ENCODE measurements at places on chromosomes 5 and 9.
A peak's percentile ranks its signal among the peaks of the same experiment; 100 is the strongest.

- DNase-seq = peak; percentile 28
Measured at GRCh38 chr9:76905791-76906646, at the start of gene PRUNE2. Gene PRUNE2 (minus strand): TSS chr9:76906114. CDS start chr9:76905963, 151 bp downstream.

GRCh38 chr9:29656641-29657406 lies 2083.5 kb upstream of the C9orf72 start:
- DNase-seq = no peak

DNA sequence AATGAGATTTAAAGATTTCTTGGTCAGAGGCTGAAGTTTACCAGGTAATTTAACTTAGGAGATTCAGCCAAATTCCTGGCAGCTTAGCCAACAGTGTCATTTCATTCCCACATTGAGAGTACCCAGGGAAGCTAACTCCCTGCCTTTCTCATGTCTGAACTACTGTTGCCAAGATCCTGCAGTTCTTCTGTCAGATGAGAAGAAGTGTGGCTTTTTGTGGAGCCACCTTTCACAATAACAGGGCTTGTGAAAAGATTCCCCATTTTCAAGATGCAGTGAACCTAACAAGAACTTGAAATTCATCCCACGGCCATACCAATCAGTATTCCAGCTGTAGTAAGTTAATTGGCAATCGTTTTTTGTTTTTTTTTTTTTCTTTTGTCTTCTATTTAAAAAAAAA lies 176.4 kb downstream of the XRCC4 start:
- no peak for DNase-seq

- no peak for DNase-seq
Measured at GRCh38 chr5:179534431-179534830, 15.9 kb upstream of the RUFY1 start.

GRCh38 chr5:10354048-10354872 lies 765 bp downstream of the MARCHF6 start:
- peak; percentile 33 for DNase-seq

- DNase-seq = no peak
Measured at GRCh38 chr5:88518131-88519016, 249.7 kb upstream of the TMEM161B start.

- no peak for DNase-seq
Measured at GRCh38 chr5:78930721-78931120, 54.4 kb downstream of the ARSB start.

GRCh38 chr5:58156973-58157701 lies 302.7 kb downstream of the PLK2 start:
- peak; percentile 16 for DNase-seq

- no peak for DNase-seq
Measured at GRCh38 chr9:117412006-117412715, 2.7 kb downstream of the ASTN2 start.

GRCh38 chr9:110260911-110261310 lies 4.6 kb upstream of the TXN start:
- DNase-seq = no peak

DNA sequence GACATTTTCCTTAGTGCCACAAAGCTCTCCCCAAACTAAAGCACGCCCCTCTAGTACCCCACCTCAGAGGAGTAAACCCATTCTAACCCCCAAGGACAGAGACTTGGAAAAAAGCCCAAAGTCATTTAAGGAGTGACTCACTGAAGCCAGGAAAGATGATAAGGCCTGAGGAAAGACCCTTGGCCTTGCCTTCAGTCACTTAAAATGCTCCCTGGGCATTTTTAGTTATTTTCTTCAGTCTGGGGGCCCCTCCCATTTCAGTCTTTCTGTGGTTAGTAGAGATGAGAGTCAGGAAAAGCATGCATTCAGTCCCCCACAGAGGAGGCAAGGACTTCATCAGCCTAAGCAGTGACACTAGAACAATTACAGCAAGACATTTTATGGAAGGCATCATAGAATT lies 13.7 kb upstream of the TLX3 start:
- DNase-seq = no peak

DNA sequence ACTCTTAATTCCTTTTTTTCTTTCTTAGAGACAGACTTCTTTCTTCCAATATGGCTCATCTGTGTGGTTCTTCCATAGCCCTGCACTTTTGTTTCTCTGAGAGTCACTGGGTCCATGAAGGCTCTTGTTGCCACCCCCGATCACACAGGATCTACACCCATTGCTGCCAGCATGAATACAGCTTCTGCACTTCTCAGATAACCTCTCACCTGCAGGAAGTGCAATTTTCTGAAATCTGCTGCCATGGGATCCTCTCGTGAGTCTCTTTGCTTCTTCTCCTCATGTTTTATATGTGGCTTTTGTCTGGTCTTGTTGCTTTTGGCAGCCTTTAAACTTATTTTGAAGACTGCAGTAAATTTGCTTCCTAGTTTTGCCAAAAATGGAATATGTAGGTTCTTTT lies 171.2 kb downstream of the TMEM167A start:
- no peak for DNase-seq

DNA sequence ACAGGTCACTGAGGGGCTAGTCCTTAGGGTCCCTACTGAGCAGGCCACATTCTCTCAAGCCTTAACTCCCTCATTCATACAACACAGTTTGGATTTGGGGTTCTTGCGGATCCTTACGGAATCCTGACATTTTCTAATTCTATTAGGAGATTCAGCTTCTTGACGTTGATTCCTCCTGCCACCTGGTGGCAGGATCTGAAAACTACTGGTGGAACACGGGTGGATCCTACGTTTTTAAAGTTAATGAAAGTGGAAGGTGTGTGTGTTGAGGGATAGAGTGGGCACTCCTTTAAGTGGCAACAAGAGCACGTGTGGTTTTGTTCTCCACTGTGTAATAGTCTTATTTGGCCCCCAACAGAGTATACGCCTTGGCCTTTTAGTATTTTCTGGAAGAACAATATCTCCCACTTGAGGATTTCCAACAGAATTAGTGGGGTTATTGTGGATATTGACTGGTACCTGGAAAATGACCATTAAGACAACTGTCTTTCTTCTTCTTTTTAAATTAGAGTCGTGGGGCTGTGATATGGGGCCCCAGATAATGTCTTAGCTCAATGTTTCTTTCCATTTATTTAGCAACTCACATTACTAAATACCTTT lies 25.2 kb downstream of the SLC28A3 start:
- DNase-seq = peak; percentile 22

DNA sequence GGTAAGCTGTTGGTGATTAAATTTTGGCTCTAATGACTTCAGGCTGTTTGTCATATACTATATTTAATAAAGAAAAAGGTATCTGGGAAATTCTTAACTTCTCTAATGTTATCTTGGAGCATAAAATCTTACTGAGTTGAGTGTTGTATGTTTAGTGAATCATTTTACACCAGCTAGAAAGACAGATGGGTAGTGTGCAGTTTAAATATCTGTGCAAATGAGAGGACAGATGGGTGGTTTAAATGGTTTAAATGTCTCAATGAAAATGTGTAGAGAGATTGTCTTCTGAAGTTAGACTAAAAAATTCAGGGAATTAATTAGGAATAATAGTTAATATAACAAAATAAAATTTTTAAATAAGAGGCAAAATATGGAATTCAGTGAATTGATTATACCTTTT lies 114.5 kb downstream of the FER start:
- no peak for DNase-seq

- DNase-seq = no peak
Measured at GRCh38 chr5:7925961-7926695, 57.2 kb downstream of the MTRR start.

- peak; percentile 14 for DNase-seq
Measured at GRCh38 chr9:133681658-133682306, 45.6 kb downstream of the DBH start.

- DNase-seq = no peak
Measured at GRCh38 chr5:126309860-126310259, 113.3 kb upstream of the GRAMD2B start.

DNA sequence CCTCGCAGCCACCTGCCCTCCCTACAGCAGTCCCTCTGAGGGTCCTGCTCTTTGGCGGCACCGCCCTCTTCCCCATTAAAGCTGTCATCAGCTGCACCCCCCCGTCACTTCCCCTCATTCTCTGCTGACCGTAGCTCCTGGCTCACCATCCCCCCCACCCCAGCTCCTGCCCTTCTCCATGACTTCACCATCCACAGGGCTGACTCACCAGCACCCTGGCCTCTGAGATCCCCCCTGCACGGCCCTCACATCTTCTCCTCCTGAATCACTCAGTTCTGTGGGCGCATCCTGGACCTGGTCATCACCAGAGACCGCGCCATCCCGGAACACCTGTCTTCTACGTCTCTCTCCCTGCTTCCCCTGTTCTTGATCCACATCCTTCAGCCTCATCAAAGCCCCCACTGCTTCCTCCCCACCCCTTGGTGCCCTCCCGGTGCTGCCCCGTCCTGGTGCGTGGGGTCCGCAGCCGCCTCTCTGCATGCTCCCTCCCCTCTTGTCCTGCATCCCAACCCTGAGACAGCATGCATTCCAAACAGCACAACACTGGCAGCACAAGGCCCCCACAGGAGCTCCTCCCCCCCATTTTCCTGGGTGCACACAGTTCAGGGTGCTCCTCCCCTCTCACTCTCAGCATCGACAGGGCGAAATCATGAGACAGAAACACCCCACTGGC lies 12.9 kb downstream of the FLT4 start:
- DNase-seq = peak; percentile 12

GRCh38 chr9:135950135-135950682 lies 11.0 kb downstream of the UBAC1 start:
- DNase-seq = no peak

- no peak for DNase-seq
Measured at GRCh38 chr5:144237851-144238250, 67.2 kb downstream of the KCTD16 start.

DNA sequence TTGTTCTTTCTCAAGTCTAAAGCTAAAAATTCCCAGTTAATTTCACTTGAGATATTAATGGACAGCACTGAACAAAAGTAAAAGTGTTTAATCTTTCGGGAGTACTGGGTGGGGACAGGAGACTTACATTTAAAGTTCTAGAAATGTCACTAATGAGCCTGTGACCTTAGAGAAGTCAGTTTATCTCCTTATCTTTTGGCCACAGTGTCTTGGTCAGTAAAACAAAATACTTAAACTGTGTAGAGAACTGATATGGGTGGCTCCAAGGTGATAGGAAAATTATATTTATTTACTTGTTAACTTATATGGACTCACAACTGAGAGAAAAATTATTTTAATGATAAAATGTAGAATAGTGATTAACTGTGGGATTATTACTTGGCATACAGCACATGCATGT lies 8.9 kb downstream of the IPO11 start:
- no peak for DNase-seq

- DNase-seq = peak; percentile 75
Measured at GRCh38 chr5:138668451-138669380, 84.5 kb upstream of the CTNNA1 start.

- DNase-seq = no peak
Measured at GRCh38 chr5:60487476-60487875, 212.5 kb downstream of the DEPDC1B start.

GRCh38 chr9:136225748-136226679 lies 19.6 kb downstream of the QSOX2 start:
- peak; percentile 33 for DNase-seq

DNA sequence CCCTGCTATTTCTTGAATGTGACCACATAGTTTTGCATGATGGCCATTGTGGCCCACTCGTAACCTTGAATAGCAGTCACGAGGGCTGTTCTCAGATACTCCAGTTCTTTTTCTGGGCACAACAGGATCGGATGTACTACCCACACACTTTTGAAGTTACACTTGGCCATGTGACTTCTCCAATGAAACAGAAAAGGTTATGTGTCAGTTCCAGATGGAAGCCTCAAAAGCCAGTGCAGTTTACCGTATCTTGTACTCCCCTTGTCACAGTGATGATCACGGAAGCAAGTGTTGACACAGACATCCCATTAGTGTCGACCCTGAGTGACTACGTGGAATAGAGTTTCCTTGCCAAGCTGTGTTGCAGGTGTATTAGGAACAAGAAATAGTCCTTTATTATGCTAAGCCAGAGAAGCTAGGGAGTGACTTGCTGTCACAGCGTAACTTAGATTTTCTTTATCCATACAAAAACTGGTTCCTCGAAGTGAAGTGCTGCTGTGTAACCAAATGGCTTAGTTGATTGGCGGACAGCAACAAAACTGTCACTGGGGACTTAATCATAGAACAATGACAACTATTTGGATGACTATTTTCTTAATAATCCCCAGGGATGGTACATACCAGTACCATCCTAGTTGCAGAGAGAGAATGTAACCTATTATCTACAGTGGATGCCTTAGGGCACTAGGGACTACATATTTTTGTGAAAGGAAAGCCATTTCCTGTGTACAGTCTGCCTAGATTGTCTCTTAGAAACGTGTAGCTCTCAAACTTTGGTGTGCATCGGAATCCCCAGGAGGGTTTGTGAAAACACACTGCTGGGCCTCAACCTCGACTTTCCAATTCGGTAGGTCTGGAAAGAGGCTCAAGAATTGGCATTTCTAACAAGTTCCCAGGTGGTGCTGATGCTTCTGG lies 90.1 kb upstream of the DMRT1 start:
- no peak for DNase-seq

- no peak for DNase-seq
Measured at GRCh38 chr5:176776141-176776865, 34.1 kb upstream of the UNC5A start.

DNA sequence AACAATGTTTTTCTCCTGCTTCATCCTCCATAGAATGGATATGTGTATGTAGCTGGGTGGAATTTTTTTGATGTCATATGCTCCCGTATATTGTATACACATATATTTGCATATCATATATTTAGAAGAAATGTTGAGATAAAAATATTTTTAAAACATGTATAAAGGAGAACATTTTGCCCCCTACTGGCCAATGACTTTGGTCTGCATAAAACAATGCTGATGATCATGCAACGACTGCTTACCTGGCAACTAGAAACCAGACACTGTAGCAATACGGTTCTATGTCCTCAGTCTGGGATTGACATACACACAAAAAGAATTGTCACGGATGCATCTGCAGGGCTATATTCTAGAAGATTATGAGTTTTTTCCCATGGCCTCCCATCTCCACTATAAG lies 503.6 kb downstream of the ELAVL2 start:
- DNase-seq = no peak

GRCh38 chr5:158436271-158437065 lies 577.5 kb upstream of the CLINT1 start:
- no peak for DNase-seq

DNA sequence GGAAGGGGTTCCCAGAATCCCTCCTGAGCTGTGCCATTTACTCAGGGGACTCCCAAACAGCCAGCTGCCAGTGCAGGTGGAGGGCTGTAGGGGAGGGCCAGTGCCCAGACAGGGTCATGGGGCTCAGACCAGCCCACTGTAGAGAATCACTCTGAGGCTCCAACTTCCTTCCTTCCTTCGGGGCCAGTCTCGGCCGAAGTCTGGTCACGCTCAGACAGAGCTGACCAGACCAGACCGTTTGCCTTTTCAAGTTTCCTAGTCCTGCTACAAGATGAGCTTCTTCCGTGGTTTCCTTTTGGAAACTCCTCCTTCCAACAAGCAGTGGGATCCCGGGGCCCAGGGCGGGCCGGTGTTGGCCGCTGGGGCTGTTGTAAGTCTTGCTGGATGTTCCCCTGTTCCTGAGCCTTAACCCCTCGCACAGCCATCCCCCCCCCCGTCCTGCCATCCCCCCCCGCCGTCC lies 52.6 kb downstream of the SAR1B start:
- DNase-seq = no peak

Measured in left ventricle myocardium inferior (tissue), 1 donor.